ENCODE measurements at places on chromosomes 3 and 15.

DNA sequence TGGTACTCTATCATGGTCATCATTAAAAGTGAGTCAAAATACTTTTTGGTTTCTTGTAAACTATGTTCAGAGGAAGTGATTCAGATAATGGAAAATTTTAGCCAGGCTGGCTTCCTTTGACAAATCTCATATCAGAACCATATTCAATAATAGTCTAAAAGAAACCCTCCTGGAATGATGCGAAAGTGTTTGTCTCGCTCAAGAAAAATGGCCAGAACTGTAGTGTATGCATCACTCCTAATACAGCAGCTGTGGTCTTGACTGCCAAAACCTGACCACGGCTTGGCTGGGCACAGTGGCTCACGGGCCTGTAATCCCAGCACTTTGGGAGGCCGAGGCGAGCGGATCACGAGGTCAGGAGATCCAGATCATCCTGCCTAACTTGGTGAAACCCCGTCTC, 35.6 kb upstream of the KCNMB2 start:
- DNase-seq, result no peak

GRCh38 chr3:197328198-197328597, 29.8 kb upstream of the DLG1 start:
- no peak for DNase-seq

GRCh38 chr15:69910514-69910913, 187.2 kb downstream of the TLE3 start:
- no peak for DNase-seq

- DNase-seq, result no peak
These were observed 52.6 kb downstream of the GTF2E1 start for GRCh38 chr3:120795017-120795648.

DNA sequence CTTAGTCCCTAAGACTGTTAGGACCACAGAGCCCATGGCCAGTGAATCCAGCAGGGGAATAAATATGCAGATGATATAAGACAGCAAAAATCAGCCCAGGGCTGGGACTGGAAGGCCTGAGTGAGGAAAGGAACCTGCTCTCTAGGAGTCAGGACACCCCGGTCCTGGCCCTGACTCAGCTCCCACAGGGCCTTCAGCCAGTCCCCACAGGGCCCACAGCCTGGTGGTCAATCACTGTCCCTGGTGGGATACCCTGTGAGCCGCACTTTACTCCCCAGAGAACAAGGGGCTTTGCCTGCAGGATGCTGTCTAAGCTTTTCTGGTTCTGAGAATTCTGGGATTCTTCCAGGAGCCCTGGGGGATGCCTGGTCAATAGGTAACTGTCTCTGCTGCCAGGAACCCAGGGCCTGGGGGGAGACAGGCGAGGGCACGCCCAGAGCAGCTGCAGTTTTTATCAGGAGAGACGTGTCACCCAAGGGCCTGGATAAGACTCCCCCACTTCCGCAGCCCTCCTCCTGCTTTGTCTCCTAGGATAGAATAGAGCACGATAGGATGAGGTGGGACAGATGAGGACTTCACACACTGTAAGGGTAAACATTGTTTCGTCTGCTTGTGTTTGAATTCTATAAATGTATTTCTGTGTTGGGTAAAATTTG, 49.5 kb upstream of the MCF2L2 start:
- peak; percentile 65 for DNase-seq

GRCh38 chr3:134337071-134337482, 37.2 kb downstream of the AMOTL2 start:
- DNase-seq, result no peak

- no peak for DNase-seq
These were observed 49.1 kb downstream of the MYO9A start for GRCh38 chr15:72068856-72069255.

GRCh38 chr15:81941479-81941878, 104.3 kb downstream of the MEX3B start:
- peak; percentile 20 for DNase-seq

DNA sequence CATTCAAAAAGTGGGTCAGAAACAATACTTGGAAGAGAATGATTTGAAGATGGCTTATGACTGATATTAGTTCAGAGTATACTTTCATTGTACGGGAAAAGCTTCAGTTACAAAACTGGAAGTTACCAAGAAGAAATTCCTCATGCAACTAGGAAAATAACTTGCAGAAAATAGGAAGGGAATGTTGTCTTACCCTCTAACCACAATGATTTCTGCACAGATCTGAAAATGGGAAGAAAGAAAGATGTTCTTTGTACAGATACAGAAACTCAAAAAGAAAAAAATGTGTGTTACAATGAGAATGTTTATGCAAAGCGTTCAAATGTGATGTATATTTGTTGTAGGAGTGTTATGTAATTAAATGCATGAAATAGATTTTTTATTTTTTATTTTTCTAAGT, 3.7 kb downstream of the ZNF280D start:
- DNase-seq, result no peak

DNA sequence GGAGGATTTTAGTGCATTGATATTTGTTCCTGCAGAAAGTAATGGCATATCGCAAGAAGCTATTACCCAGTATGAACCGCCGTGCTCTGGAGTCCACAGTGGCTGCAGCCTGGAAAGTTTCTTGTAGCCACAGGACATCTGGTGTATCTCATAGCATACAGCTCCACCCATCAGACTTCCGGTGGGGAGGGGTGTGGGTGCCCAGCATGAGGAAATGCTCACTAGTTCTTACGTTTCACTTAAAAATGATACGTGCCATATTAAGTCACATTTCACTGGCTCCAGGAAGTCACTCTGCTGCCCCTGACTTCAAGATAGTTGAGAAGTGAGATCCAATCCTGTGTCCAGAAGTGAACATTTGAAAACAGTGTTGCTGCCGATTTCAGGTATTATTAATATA, 990.4 kb downstream of the GBE1 start:
- no peak for DNase-seq

- no peak for DNase-seq
These were observed 23.7 kb downstream of the CYP19A1 start for GRCh38 chr15:51314391-51315337.

GRCh38 chr15:88897456-88898194, 2.3 kb upstream of the HAPLN3 start:
- DNase-seq, result no peak

DNA sequence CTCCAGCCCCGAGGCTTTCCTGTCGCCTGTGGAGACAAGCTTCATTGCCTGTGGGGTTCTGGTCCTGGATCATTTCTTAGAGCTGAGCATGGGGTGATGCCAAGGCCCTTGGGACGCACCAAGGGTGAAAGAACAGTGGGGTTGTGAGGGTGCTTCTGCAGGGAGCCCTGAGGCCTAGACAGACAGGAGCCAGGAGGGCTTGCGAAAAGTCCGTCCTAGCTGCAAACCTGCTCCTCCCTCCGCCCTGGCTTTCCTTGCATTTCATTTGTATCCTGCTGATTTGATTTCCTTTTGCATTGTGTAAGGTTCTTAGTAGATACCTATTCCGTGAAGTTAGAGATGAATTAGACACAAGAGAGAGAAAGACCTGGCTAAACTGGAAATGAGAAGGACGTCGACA, 286.9 kb upstream of the C2CD4B start:
- DNase-seq, result no peak
